Heart right ventricle (tissue), 16 donors: ENCODE measurements at places on chromosomes 5 and 9.

DNA sequence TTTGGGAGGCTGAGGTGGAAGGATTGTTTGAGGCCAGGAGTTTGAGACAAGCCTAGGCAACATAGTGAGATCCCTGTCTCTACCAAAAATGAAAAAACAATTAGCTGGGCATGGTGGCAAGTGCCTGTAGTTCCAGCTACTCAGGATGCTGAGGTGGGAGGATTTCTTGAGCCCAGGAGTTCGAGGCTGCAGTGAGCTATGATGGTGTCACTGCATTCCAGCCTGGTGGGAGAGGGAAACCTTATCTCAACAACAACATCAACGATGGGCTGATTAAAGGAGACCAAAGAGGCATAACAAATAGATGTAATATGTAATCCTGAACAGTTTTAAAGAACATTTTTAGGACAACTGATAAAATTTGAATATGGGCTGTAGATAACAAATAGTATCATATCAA, 34.2 kb upstream of the PANK3 start:
- DNase-seq, result no peak

DNA sequence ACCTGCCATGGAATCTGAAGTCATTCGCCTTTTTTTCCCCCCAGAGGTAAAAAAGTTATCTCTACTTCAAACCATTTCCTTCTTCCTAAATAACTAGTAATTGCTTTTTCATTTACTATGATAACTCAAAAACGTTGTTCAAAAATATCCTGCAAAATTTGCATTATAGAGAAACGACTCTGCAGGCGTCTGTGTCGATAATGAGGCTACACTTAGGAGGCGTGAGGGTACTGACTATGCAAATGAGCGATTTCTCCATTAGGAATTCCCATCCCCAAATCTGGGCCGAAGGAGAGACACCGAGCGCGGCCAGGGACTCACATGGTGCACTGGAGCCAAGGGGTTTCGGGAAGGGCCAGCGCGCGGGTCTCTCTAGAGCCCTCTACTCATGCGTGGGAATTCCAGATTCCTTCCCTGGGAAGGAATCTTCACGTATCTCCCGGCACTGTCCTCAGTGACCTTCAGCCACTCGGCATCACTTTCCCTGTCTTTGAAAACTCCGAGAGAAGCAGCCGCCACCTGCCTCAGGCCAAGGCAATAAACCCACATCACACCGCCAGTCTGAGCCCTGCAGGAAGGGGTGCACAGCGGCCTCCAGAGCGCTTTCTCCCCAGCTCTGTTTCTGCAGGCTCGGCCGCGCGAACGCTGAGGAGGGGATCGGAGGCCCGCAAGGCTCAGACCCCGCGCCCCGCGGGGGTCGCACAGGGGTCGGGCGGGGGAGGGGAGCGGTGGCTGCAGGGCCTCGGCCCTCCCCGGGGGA, 718 bp upstream of the DENND4C start:
- peak; percentile 47 for DNase-seq

GRCh38 chr5:160846642-160847041, 5.4 kb downstream of the ATP10B start:
- DNase-seq, result no peak

DNA sequence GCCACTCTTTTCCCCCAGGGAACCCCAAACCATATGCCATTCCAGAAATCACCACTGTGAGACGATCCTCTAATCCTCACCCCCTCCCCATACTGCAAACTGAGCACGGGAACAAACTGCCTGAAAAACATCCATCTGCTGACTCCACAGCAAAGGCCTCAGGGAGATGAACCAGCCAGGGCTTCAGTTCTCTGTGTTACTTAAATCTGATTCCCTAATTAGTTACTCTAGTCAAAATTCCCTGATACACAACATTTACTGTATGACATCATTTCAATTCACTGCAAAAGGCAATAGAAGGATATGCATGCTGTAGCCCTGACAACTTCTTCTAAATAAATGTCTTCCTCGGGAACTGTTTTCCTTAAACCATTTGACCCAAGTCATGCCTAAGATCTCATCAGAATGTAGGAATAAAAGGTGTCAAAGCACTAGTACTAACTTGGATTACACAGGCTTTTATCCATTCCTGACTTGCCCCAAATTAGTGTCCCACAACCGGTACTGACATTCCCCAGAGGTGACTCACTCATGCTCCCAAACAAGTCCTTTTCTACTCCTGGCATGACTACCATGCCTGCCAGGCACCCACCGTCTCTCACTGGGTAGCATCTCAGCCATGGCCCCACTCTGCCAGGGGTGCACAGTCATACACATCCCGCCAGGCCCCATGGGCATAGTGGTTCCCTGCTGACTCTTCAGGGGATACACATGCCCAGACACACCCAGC, 35.0 kb downstream of the MTX3 start:
- no peak for DNase-seq

- DNase-seq, result no peak
Observed at GRCh38 chr9:126975327-126976220, 61.0 kb downstream of the RALGPS1 start.

GRCh38 chr9:12722131-12722530, 28.9 kb downstream of the TYRP1 start:
- no peak for DNase-seq

DNA sequence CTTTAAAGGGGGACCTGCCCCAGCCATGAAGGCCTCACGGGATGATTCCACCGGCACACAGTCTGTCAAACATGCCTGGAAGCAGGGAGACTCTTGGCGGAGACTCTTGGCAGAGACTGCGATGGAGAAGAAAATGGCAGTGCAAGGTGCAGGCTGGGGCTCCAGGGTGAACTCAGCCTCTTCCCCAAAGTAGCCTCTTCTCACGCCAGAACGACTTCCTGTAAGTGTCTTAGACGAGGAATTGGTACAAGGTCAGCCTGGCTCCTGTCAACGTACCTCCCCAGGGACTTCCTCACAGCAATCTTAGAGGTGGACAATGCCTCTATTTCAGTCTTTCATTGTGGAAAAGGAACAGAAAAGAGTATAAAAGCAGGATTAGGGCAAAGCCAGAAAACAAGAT, 109.3 kb downstream of the UGCG start:
- DNase-seq, result no peak

DNA sequence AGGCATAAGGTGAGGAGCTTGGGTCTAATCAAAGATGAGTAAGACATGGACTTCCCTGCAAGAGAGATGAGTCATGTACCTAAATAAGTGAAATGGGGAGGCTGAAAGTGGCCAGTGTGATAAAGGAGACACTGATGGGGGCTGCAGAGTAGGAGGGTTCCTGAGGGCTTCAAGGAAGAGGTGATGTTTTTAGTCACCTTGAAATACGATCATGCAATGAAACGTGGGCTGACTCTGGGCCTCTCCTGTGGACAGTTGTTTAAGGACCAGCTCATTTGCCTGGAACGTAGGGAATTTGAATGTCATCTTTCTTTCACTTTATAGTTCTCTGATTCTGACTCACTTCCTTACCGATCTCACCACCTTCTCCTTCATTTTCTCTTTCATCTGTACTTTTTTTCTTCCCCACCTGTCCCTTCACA, 49.6 kb upstream of the CPLX2 start:
- no peak for DNase-seq

DNA sequence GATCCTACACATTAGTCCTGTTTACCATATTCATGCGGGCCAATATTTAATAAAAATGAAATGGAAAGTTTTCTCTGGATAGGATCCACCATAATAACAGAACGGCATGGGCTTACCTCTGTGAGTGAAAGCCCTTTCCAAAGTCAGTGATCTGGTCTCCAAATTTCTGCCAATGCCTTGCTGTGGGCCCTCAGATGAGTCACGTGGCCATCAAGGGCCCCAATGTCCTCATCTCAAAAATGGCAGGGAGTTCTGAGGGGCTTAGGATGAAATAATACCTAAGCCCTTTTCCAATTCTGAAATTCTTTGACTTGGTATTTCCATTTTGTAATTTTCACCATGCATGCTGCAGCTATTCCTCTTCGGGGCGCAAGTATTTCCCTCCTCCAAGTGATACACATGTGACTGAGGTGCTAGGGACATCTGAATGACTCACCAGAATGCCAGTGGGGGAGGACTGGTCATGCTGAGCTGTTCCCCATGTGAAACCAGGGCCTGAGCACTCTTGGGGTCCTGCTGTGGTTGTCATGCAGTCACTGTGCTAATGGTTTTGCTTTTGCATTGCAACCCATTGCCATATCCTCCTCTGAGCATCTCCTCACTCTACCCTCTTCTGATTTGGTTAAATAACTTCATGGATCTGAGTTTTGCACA, 35.0 kb downstream of the ITK start:
- no peak for DNase-seq

DNA sequence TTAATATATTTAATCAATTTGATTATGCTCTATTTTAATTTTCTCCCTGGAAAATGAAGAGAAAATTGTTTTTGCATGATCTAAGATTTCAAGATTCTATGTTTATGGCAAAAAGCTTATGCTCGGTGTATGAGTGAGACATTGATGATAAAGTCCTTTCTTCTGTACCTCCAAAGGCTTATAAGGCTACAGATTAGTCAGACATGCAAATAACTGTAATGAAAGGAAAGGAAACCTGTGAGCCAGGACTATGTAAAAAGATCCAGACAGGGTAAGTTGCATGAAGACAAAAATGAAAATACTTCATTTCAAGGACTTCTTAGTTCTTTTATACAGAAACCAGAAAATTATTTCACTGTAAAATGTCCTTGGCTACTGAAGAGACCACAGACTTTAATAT, 52.2 kb upstream of the EDIL3 start:
- DNase-seq, result no peak

GRCh38 chr5:169805527-169805934, 168.5 kb downstream of the DOCK2 start:
- no peak for DNase-seq

GRCh38 chr9:138117101-138117750, 239.6 kb downstream of the CACNA1B start:
- no peak for DNase-seq

GRCh38 chr5:149712439-149713147, 17.5 kb upstream of the PPARGC1B start:
- DNase-seq, result no peak

DNA sequence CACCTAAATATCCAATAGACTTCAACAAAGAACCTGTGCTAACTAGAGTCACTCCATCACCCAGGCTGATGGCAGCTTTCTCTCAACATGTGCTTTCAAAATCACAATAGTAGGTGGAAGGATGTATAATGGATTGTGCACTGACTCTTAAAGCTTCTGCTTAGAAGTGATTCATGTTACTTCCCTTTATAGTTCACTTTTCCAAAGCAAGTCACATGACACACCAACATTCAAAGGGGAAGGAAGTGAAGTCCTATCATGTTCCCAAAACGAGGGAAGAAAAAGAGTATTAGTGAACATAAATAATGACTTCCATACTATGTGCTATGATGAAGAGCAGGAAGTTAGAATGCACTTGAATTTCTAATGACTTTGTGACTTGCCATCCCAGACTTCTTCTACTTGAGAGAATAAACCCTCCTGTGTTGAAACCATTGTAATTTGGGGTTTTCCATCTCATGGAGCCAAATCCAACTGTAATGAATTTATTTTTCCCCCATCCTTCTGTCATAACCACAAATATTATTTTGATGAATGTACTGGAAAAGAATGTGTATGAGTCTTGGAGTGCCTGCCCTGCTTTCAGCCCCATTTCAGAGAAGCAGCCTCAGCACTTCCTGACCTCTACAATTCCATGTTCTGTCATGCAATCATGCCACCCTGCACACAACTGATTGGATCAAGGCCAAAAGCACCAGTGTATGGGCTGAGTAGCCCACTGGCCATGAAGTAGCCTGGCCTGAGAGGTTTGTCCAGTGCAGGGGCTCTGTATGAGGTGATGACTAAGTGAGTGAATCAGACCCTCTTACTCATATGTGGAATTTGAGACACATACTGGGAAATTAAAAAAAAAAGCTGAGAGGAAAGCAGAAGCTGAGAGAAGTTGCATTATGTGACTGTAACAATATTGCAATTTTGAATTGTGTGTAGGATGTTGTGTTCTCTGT, 525.9 kb upstream of the CLINT1 start:
- DNase-seq, result no peak

GRCh38 chr5:122515709-122516431, 203.8 kb downstream of the SNCAIP start:
- DNase-seq, result no peak

- DNase-seq, result no peak
Observed at GRCh38 chr5:115068239-115069086, 101.2 kb downstream of the TRIM36 start.

DNA sequence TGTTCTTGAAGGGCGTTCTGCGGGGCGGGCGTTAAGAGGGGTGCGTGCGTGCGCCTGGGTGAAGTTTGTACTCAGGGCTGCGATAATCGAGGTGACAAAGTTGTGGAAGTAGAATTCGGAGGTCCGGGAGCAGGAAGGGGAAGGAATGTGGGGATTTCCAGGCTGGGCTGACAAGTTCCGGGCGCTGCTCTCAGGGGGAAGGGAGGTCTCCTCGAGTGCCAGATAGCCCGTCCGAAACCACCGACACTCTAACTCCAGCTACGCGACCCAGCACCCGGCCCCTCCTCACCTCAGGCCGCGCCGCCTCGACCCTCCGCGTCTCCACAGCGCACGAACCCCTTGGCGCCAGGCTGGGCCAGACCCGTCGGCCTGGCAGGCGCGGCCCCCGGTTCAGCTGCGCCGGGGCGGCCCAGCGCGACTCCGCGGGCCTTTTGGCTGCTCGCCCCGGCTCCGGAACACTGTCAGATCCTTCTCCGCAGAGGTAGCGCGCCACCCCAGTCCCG, at the start of gene IL6ST:
TSS of gene IL6ST (minus strand) at position 469 of the 503 bp plus-strand sequence. CDS start 18,685 bp downstream, outside the sequence.
- no peak for DNase-seq

- no peak for DNase-seq
Observed at GRCh38 chr5:171426266-171426665, 6.8 kb downstream of the FGF18 start.

GRCh38 chr5:74201334-74202081, 439.0 kb downstream of the ENC1 start:
- DNase-seq, result peak; percentile 38

DNA sequence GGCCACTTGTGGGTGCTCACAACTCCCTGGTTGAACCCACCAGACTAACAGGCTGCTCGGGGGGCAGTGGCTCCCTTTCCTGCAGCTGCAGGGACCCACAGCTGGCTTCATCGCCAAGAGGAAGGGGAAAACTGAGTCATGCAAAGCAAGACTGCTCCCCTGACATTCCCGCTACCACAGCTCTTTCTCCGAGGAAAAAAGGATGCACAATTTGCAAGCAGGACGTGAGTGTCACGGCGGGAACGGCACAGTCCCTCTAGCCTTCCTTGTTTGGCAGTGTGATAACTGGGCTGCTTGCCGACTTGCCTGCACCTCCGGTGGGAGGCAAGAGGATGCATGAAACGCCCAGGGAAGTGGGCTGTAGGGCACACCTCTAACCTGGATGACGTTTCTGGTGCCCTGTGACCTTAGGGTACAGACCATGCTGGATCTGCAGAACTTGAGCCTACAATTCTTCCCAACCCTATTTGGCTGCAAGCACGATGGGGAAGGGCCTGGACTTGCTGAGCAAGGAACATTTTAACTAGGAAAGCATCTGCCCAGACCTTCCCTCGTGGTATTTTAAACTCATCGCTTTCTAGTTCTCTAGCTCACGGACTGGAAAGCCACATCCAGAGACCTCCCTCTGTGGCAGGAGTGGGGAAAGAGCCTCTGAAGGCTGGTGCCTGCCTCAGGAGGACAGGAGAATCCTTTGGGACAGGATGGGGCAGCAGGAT, 7.8 kb downstream of the SH3PXD2B start:
- DNase-seq, result no peak
